Hippocampal formation (tissue), 2 donors: ENCODE measurements at places on chromosomes 7 and 10.

GRCh38 chr10:22686347-22686746 lies 28.0 kb downstream of the PIP4K2A start:
- no peak for DNase-seq

- no peak for DNase-seq
Observed at GRCh38 chr10:87880336-87880735, 16.9 kb downstream of the PTEN start.

DNA sequence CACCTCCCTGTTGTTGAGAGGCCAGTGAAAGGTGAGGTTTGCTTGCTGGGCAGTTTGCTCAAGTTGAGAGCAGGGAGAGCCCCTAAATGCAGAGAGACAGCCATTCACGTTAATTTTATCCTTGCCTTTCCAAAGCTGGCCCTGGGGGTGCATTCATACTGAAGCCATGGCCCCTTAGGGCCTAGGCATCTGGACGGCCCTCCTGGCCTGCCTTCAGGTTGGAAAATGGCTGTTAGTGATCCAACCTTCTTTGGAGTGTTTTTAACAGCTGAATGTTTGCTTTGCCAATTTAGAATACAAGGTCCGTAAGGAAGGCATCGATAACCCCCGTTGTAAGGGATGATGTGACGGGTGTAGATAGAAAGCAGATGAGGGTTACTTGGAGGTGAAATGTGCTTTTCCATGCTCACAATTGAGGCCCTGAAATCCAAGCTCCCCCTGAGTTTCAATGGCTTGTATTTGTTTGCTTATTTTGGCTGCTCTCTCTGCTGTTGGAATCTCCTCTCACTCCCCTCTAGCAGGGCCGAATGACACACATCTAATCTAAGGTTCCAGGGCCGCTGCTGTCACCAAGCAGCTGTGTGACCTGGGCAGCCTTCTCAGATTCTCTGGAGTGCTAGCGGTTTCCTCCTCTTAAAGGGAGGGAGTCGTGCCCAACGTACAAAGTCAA lies 171.6 kb upstream of the MKI67 start:
- DNase-seq, result no peak

- no peak for DNase-seq
Observed at GRCh38 chr10:67621834-67622233, 74.2 kb downstream of the CTNNA3 start.

DNA sequence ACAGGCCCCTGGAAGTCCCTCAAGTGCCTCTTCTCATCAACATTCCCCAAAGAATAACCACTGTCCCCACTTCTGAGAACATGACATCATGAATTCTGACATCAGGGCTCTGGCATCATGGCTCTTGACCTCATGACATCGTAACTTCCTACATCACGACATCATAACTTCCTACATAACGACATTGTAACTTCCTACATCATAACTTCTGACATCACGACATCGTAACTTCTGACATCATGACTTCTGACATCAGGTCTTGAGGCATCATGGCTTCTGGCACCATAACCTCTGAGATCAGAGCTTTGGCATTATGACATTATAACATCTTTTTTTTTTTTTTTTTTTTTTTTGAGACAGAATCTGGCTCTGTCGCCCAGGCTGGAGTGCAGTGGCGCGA lies 66.7 kb upstream of the FAM20C start:
- DNase-seq, result no peak

DNA sequence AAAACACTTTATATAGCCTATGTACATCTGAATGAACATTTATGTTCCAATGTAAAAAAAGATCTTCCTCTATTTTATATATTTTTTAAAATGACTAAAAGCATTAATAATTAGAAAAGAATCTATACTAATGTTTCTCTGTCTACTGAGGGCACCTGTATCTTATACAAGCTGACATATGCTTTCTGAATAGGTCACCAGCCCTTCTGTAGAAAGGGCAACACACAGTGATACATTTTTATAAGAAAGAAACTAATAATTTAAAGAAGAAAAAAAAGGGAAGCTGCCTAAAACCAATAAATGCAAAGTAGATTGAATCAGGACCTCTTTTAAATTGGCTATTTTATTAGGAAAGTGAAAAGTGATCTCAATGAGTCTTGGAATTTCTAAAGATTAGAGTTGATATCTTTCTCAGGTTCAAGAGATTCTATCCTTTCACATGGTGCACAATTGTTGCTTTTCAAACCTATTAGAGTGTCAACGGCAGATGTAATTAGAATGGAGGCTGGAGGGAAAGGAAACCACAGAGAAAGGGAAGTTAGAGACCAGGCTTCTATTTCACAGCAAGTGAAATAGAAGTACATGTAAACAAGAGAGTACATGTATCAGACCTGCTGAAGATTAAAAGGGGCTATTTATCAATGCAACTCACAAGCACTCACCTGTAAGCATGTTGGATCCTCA lies 6.3 kb downstream of the MTPN start:
- DNase-seq, result no peak

DNA sequence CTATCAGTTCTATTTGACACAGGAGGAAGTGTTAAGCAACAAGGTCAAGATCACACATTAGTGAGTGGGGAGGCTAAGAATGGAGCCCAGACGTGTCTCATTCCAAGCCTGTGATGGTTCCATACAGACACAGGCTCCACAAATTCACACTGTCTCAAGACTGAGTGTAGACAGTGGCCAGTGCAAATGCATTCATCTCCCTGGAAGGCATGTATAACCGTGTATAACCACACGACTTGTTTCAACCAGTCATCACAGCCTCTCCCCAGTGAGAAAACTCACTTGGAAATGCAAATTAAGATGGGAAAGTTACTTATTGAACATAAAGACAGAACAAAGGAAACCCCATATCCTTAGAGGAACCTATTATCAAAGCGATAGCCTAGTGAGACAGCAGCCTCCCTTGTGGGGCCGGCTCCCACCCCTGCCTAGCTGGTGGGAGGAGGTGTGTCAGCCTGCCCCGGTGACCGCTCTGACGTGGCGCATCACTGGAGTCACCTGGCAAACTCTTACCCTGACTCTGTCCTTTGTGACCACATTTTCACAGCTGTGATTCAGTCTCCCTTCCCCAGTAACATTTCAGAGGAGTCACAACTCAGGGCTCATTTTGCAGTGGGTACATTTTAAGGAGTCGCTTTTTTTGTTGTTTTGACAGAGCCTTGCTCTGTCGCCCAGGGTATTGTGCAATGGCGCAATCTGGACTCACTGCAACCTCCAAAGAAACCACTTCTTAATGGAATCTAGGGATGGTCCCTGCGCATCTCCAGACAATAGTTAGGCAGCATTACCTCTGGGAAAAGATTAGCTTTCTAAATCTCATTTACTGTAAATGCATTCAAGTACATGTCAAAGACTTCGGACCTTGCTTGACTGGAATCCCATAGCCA lies 126.6 kb upstream of the PARD3 start:
- DNase-seq, result no peak

DNA sequence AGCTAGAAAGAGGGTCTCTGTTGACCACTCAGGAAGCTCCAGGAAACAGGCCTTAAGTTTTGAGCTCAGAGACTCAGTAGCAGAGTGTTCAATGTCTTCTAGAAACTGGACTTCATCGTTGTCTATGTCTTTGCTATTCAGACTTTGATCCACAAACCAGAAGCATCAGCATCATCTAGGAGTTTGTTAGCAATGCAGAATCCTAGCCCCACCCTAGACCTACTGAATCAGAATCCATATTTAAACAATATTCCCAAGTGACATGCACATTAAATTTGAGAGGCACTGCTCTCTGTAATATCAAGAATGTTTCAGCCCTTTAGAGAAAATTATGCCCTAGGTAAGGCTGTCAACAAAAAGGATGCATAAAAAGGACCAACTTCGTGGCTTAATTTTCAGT lies 12.9 kb upstream of the OGDHL start:
- DNase-seq, result no peak

GRCh38 chr7:155710530-155710929 lies 66.1 kb downstream of the RBM33 start:
- no peak for DNase-seq

- DNase-seq, result no peak
Observed at GRCh38 chr7:133980804-133981203, 146.3 kb upstream of the LRGUK start.

GRCh38 chr7:38020121-38020785 lies 99.8 kb downstream of the EPDR1 start:
- no peak for DNase-seq

DNA sequence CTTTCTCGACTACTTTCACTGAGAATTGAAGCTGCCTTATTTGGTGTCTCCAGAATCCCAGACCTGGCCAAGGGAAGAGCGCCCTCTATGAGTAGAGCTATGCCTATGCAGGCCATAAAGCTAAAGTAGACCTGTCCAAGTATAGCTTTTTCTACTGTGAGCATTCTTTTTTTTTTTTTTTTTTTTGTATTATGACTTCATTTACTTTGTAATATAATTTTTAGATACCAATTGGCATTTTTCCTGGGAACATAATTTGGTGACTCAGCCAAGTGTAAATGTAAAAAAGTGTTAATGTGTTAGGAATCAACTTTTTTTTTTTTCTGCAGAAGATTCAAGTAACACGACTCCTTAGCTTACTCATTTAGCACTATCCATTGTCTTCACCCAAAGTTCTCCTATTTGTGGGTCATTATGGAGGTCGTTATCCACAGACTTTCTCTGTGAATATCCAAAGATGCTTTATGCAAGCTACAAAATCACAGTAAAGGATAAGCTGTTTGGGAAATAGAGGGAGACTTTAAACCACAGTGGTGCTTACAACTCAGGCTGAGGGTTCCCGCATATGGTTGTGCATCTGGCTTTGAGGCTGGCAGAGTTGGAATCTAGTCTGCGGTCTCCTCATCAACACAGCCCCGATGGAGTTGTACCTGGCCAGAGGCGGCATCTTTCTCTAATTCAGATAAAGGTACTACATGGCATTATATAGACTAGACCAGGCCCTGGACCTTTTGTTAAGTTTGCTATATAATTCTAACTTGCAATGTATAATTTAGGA lies 1040.2 kb upstream of the SORCS1 start:
- peak; percentile 31 for DNase-seq

DNA sequence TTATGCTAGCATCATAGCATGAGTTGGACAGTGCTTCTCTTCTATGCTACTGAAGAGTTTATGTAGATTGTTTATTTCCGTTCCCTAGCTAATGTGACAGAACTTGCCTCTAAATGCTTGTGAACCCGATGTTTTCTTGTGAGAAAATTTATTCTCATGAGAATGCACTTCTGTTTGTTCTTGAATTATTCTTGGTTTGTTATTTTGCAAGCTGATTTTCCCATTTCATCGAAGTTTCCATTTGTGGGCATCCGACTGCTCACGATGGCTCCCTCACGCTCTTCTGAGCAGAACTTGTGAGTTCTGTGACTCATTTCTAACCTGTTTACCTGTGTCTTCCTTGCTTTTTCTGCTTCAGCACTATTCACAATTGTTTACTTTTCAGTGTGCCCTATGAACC lies 59.9 kb downstream of the WDFY4 start:
- DNase-seq, result no peak

DNA sequence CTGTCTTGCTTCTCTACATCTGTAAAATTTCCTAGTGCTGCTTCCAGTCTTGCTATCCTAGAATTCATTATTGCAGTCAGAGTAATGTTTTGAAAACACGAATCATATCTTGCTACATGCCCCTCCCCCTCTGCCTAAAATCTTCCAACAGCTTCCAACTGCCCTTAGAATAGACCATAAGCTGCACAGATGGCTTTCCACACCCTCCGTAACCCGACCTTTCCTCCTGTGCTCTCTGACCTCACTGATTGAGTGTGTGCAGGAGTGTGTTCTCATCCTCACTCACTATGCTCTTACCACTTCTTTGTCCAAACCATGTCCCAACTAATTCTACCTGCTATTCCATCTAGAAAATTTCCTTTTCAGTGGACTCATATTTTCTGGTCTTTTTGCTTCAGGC lies 121.2 kb upstream of the ANKRD1 start:
- no peak for DNase-seq

DNA sequence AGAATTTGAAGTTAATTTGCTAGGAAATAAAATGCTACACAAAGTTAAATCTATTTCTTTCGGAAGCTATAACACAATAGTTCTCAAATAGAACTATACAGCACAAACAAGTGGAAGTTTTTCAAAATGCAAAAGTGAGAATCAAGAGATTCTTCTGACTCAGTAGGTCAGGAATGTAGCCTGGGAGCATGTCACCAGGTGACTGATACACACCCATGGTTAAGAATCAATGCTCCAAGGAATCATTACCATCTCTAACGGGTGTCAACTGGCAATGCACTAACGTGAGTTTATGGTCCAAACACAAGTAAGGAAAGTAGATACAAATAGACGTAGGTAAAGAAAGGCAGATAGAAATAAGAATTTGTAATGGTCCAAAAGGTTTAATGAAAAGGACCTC lies 170.5 kb downstream of the SRPK2 start:
- DNase-seq, result no peak

DNA sequence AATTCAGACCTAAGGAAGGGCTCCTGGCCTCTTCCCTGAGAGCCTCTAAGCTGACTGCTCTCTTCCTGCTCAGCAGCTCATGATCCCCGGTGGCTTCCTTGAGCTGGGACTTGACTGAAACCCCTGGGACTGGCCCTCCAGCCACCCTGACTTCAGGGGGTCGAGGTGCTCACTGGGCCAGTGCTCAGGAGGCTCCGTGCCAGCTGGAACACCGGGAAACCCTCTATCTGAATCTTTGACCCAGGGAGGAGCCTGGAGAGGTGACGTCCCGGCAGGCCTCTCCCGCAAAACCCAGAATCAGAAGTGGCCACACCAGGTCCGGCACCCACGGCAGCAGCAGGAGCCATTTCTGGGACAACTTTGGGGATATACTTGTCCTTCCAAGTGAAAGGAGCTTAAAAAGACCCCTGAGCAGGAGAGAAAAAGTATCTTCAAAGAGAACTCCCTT lies 110.7 kb downstream of the WDR37 start:
- DNase-seq, result no peak

DNA sequence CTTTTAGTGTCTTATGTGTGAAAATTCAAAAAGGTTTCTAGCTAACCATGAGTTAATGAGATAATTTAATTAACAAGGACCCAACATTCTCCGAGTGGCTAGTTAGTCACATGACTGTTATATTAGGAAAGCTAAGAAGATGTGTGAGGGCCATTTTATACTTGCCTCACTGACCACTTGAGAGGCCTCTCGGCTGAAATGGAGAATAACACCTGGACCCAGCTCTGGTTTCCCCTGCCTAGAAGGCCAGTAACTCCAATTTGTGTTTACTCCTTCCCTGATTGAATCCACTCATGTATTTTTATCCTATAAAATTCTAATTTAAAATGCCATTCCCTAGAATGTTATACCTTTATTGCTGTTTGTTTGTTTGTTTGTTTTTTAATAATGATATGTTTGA lies 1091.2 kb downstream of the KCNMA1 start:
- DNase-seq, result no peak

- DNase-seq, result no peak
Observed at GRCh38 chr10:25175527-25176420, 973 bp downstream of the GPR158 start.

- DNase-seq, result no peak
Observed at GRCh38 chr7:129605960-129606614, 5.4 kb upstream of the NRF1 start.

DNA sequence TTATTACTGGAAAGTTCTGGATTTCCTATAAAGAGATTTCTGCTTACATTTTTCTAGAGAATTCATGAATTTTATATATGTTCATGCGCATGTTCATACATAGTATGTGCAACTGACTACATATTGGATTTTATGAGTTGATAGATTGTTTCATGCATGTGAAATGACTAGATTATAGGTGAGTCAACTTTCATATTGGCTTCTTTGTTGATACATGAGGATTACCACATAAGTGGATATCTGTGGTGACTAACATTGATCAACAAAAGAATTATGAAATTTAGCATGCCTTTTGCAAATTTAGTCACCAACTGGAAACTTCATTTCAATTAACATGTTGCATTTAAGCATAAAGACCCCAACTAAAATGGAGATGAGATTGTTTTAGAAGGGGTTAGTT lies 99.0 kb downstream of the GNAT3 start:
- DNase-seq, result no peak
